Cerebellar nuclear complex (tissue), 1 donor: ENCODE measurements at places on chromosomes 4 and X.

- no peak for DNase-seq
These were observed 245.6 kb upstream of the NEIL3 start for GRCh38 chr4:177064116-177064515.

GRCh38 chrX:2657532-2658113 is 33.5 kb upstream of the CD99 start:
- no peak for DNase-seq

GRCh38 chrX:11609109-11609508 is 56.6 kb downstream of the ARHGAP6 start:
- no peak for DNase-seq

GRCh38 chrX:24347881-24348280 is 12.6 kb upstream of the SUPT20HL1 start:
- DNase-seq: no peak

GRCh38 chr4:32010221-32010620 is 1290.1 kb downstream of the PCDH7 start:
- no peak for DNase-seq

- no peak for DNase-seq
These were observed 411.0 kb upstream of the NDST3 start for GRCh38 chr4:117623326-117623725.
